ENCODE measurements at places on chromosomes 7 and 10.

- no peak for DNase-seq
Observed at GRCh38 chr10:6649903-6650302, 69.8 kb upstream of the PRKCQ start.

GRCh38 chr7:100102950-100103840, 1.8 kb downstream of the AP4M1 start:
- peak; percentile 70 for DNase-seq

GRCh38 chr10:20858292-20859124, 38.6 kb downstream of the NEBL start:
- peak; percentile 31 for DNase-seq

DNA sequence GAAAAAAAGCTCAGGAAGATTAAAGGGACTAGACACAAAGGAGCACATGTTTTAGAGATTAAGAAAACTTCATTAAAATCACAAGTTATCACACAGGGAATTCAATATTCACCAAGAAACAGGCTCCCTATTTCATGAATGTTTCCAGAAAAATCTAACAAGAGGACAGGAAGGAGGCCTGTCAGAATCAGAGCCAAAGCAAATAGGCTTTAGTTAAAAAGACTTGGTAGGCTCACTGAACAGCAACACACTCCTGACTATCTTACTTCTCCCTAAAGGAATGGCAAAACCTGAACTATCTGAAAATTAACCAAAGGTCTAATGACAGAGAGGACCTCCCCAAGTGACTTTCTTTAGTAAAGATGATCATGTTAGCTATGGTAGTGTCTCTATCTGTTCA, 188.3 kb upstream of the MEOX2 start:
- no peak for DNase-seq

DNA sequence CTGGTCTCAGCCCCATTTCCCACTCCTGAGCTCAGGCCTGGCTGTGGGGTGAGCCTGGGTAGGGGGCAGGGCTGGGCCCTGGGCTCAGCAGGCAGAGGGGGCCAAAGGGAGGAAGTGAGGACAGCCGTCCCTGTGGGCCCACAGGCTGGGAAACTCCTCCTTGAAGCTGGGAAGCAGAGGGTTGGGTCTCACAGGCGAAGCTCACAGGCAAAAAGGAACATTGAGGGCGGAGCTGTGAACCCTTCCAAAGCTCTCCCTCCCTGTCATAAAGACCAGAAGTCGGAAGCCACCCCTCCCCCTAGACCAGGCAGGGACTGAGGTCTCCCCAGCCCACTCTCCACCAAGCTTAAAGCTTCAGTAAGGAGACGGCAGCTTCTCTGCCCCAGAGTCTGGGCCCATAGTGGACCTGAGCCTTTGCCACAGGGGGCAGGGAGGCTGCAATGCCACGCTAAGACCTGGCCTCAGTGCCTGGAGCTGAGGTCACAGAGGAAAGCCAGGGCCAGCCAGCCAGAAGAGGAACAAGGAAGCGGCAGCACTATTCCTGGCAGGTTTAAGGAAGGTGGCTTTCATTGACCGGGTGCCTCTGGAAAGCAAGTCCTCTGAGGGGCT, 1.0 kb upstream of the KCP start:
- no peak for DNase-seq

GRCh38 chr10:86667421-86668181, 710 bp upstream of the LDB3 start:
- DNase-seq: no peak

DNA sequence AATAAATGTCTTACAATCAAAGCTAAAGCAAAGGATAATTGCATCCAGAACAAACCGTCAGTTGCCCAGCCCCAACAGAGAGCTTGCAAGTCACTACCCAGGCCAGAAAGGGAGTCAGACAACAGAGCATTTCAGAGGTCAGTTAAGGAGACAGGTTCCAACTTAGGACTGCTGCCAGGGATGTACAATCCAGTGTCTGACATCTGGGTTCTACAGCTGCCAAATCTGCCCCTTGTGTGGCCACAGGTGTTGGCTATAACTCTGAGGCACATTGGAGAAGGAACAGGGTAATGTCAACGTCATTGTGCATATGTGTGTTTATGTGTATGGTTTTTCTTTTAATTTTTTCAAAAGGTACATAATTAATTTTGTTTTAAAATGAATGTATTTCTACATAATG, 85.2 kb upstream of the GLCCI1 start:
- no peak for DNase-seq

- DNase-seq: no peak
Observed at GRCh38 chr7:29797112-29797944, 9.0 kb upstream of the WIPF3 start.

DNA sequence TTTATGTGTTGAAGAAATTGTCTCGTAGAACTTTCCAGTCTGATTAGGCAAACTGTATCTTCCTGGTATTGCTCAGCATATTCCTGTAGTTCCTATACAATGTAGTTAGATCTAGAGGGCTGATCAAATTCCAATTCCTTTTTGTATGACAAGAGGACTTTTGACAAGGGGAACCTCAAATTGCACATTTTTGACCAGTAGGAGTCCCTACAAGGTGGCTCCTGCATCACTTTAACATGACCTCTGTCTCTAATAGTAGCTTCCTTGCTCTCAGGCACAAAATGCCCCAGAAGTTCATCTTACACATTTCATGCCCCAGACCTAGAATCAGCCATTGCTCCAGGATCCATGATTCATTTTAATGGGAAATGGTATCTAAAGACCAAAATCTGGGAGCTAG, 18.7 kb downstream of the HERPUD2 start:
- no peak for DNase-seq

- peak; percentile 74 for DNase-seq
Observed at GRCh38 chr10:52215745-52216361, 98.2 kb upstream of the DKK1 start.
